Mesenchymal stem cell (in vitro differentiated cells and primary cell): ENCODE measurements at places on chromosomes 3 and 15.

DNA sequence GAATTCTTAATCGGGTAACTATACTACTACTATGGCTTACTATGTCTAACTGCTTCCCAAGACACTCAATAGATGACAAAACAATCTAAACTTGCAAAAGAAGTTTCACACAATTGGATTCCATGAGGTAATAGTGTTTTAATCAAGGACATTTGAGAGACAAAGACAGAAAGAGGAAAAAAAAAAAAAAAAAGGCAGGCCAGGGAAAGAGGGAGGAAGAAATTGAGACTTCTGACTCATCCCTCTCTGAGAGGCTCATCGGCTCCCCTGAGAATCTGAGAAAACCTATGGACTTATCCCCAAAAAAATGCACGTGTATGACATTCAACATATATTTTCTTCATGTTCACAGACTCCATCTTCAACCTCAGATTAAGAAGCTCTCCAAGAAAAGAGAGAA lies 61.0 kb downstream of the SCAPER start:
- DNase-seq: peak; percentile 26

GRCh38 chr3:50581459-50581842 lies 12.1 kb downstream of the HEMK1 start:
- no peak for DNase-seq

GRCh38 chr3:42996021-42996420 lies 16.9 kb downstream of the GASK1A start:
- no peak for DNase-seq

DNA sequence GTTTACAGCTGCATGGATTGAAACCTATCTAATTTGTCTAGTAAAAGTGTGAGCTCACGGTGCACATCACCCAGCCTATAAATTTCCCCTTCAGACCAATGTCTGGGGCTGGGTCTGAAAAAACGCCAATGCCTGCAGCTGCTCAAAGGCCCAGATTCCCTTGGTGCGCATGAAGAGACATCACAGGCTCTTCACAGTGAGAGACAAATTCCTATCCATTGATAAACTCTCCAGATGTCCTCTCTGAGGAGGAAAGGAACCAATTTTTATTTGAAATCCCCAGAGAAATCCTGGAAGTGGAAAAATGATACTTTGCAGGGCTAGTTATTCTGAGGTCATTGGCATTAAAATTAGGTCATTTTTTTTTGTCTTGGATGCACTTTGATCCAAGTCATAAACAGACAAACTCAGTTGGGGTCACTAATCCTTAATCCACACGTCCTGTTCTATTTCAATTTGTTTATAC lies 360.5 kb downstream of the EPHA3 start:
- peak; percentile 4 for DNase-seq

DNA sequence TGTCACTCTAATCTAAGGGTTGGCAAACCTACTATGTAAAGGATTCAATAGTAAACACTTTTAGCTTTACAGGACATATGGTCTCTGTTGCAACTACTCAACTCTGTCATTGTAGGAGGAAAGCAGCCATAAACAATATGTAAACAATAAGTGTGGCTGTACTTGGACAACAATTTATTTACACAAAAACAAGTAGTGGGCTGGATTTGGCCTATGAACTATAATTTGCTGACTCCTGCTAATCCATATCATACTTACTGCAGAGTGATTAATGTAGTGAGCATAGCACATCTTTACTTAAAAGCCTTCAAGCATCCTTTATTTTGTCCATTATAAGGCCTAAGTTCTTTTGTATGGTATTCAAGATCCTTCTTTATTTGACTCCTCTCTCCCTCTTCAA lies 441.9 kb downstream of the ZIC1 start:
- peak; percentile 1 for DNase-seq

GRCh38 chr3:29565236-29565635 lies 284.4 kb downstream of the RBMS3 start:
- no peak for DNase-seq

DNA sequence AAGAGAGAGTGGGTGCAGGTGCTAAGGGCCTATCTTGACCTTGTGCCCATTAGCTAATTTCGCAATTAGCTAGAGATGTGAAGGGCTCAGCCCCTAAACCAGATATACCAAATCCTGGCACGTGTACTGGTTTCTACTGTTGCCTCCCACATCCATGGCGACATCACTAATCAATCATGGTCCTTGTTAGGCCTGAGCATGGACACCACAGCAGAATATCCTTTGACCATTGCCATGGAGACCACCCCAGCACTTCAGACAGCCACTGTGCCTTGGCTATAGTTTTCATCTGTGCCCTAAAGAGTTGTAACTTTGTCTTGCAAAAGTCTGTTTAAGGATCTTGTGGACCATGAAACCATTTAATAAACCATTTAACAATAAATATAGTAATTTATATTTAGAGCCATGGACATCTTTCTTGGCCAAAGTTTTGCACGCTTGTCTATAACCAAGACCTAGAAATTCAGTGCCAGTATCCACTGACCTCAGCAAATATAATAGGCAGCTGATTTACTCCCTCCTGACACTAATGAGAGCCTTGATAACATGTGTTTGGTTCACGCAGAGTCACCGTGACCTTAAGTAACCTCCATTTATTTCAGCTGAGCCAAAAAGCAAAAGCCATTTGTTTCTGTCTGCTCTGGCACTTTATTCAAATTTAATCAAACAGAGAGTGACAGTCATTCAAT lies 43.4 kb downstream of the COLQ start:
- DNase-seq: no peak

DNA sequence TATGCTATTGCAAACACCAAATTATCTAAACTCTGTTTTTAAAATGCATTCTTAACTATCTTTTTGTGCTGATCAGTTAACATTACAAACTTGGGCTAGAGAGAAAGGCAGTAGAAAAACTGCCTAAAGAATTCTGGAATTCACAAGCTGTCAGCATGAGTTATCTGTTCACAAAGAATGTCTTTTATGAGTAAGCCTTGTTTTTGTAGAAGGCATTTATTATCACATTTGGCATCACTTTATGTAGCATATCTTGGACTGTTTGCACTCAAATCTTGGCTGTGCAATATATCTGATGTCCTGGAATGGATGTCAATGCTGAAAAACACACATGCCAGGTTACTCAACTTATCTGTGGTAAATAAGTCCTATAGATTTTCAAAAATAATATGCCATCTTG lies 15.5 kb upstream of the BCHE start:
- DNase-seq: peak; percentile 18

GRCh38 chr15:101724675-101725005 lies 367 bp upstream of the TARS3 start:
- no peak for DNase-seq

DNA sequence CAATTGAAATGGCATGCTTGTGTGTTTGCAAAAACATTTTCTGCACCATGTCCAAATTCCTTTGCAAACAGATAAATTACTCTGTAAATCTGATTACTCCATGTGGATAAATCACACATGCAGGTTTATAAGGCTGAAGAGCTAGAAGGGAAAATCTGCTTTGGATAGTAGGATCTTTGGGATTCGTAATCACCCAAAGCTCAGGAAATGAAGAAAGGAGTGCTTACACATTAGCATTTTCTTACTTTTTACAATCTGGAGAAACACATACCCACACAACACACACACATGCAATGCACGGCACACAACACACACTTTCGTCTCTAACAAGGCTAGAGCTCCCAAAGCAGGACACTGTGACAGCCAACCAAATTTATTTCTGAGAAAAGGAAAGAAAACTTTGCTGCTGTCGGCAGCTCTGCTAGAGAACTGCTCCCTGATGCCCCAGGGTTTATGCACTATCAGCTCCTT lies 2.1 kb downstream of the LSAMP start:
- peak; percentile 43 for DNase-seq

DNA sequence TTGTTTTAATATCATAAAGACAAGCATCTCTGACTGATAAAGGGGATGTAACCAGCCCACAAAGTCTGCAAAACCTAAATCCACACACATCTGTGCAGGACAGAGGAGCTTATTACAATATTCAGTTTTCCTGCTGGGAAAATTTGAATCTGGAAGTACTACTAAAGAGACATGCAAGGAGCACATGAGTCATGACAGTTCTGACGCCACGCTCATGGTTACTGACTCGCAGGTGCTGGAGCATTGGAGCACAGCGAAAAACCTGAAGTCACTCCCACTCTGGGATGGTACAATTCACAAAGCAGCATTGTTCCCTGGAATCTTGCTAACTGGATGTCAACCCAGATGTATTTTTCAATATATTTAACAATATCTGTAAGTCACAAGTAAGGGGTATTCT lies 7.6 kb upstream of the ISL2 start:
- no peak for DNase-seq

DNA sequence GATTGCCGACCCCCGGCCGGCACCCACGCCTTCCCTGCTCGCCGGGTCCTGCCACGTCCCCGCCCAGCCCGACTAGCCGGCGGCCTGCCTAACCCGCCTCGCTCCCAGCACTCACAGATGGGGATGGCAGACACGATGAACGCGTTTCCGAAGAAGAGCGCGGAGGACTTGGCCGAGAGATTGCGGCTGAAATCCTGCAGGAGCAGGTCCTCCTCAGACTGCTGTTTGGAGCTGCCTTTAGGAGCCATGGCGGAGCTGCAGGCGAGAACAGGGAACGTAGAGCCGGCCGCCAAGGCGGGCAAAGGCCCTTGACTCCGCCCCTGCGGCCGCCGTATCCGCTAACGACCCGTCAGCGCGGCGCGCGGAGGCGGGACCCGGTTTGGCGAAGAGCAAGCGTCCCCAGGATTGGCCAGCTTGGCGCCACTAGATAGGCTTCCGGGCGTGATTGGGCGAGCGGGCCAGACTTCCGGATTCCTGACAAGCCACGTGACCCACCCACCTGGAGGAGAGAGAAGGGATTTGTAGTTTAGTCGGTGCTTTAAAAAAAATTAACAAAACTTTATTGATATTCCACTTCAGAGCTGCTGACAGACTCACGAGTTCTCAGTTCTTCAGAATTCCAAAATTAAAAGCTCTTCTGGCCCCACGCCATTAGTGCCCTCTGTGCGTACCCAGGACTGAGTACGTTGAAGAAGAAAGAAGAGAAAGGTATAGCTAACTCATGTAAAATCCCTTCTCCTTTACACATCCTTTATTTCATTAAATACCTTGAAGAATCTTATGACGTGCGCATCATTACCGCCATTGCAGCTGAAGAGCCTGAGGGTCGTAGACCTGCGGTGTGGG lies at the start of gene SSR3:
TSS of gene SSR3 (minus strand) at position 276 of the 846 bp plus-strand sequence. CDS start at position 248, 28 bp downstream.
- peak; percentile 99 for DNase-seq
